Fibroblast of skin of abdomen (primary cell): ENCODE measurements at places on chromosomes 5 and 9.

GRCh38 chr9:7042124-7042523 is 284.4 kb downstream of the KDM4C start:
- DNase-seq, result no peak

- peak; percentile 27 for DNase-seq
These were observed 19.0 kb downstream of the SPDL1 start for GRCh38 chr5:169602535-169602934.

- no peak for DNase-seq
These were observed 117.6 kb downstream of the CHSY3 start for GRCh38 chr5:130021876-130022275.

GRCh38 chr9:134847752-134848432 is 32.7 kb upstream of the FCN2 start:
- no peak for DNase-seq

DNA sequence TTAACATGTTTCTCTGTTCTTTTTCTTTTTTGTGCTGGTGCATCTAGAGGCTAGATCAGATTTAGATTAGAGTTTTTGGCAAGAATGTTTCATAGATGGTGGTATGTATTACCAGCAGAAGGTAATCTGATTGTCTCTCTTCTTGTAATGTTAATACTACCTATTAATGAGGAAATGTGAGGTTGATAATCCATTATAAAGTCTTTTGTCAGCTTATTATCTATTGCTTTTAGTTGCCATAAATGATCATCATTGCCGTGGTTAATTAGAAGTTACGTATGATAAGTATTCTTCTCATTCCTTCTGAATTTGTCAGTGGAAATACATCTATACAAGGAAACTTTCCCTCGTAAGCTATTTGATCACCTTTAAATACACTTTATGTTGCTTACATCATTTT is 135.0 kb downstream of the PAM start:
- no peak for DNase-seq

DNA sequence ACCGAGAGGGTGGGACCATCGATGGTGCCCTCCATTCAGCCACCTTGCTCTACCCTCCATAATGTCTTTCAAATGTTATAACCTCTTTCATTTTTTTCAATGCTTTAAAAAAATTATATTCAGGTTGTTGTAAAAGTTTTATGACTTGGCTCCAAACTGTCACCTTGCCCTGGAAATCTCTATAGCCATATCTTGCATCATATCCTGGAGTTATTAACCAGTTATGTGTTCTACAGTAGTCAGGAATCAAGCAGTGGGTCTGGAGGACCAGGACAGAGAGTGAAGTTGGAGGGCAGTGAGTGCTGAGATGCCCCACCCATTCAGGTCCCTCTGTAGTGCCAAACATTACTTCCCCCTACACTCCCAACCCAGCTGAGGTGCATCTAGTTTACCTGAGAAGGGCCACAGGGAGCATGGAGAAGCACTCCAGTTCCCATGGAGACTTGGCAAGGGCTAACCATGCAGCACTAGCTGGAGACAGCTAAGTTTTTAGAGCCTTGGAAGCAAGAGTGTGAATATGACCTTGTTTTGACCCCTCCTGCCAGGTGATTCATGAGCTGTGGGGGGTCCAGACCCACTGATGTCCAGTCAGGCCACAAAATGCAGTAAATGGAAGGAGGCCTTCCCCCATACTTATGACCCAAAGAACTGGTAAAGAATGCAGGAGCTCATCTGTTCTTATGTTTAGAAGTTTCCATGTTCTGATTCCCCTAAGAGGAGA is 5.5 kb downstream of the IFNA8 start:
- no peak for DNase-seq

GRCh38 chr5:6158974-6159831 is 219.1 kb downstream of the MED10 start:
- DNase-seq, result peak; percentile 93

GRCh38 chr5:131548176-131548575 is 86.9 kb downstream of the RAPGEF6 start:
- no peak for DNase-seq

DNA sequence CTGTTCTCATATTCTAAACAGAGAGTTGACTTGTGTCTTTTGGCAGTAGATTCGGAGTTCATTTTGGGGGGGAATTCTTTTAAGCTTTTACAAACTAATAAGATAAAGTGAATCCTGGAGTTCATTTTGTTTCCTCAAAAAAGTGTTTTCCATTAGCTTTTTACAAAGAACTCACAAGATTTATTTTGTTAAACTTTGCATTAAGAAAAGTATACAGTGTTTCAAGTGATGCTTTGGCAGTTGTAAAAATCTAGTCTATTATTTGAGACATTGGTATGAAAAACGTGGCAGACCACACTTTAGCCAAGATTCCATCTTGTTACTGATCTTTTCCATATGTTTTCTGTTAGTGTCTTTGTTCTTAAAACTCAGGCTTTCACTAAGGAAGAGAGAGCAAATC is 1.2 kb upstream of the OMD start:
- peak; percentile 84 for DNase-seq
